ENCODE measurements at places on chromosomes 5 and 9.

DNA sequence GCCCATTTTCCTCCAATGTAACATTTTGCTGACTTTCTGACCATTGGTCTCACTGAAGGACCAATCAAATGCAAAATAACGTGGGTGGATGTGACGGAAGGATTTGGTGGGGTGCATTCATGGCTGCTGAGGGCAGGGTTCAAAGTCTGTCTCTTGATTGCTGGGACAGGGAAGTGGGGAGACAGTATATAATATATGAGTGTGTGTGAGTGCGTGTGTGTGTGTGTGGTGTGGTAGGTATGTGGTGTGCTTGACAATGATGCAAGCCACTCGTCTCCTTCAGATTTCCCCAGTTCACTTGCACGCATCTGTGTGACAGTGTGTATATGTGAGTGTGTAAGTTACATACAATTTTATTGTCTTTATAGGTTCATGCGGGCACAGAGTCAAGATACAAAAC lies 477.3 kb downstream of the DIRAS2 start:
- no peak for DNase-seq

GRCh38 chr5:57243286-57244137 lies 69.7 kb downstream of the GPBP1 start:
- DNase-seq = no peak

DNA sequence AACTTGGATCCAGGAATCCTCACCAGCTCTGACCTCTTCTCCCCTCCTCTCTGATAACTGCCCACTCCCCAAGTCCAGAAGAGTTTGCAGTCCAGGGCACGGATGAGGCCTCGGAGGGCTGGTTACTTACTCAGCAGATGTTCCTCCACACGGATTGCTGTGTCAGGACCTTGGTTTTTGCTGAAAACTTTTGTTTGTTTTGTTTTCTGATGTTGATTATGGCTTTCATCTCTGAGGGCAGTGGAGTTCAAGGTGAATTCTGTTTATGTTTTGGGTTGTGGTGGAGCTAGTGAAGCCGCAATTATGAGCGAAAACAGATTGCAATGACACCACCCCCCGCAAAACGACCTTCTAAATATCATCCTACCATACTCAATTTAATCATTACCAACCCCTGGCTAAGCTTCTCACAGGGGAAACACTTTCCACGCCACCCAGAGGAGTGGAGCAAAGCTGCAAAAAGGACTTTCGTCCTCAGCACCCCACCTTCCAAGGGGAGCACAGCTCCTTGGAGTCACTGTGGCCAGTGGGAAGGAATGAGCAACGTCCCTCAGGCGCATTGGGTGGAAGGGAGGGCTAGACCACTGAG lies 92.7 kb upstream of the SAP30L start:
- no peak for DNase-seq

DNA sequence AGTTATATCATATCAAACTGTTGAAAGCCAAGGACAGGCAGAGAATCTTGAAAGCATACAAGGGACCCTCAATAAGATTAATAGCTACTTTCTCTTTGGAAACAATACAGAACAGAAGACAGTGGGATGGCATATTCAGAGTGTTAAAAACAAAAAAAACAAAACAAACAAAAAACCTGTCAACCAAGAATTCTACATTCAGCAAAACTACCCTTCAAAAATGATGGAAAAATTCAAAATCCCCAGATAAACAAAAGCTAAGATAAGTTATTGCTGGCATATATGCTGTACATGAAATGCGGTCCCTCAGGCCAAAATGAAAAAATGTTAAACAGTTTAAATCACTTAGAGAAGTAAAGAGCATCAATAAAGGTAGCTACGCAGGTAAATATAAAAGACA lies 425.1 kb downstream of the ACTL7B start:
- DNase-seq = no peak

DNA sequence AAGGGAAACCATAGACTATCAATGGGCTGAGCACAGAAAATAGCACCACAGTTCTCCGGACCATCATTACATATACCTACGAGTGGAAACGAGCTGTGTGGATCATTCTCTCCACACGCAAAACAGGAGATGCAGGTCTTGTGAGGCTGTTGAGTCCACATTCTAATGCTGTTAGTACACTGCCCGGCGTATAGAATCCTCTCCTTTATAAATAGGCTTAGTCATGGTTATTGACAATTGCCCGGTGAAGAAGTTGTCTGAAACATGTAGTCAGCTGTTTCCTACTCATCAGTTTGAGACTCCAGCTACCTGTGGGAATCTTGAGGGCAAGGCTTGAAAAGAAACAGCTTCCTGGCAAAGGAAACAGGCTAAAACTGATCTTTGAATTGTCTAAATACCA lies 602.0 kb upstream of the EDIL3 start:
- DNase-seq = no peak

DNA sequence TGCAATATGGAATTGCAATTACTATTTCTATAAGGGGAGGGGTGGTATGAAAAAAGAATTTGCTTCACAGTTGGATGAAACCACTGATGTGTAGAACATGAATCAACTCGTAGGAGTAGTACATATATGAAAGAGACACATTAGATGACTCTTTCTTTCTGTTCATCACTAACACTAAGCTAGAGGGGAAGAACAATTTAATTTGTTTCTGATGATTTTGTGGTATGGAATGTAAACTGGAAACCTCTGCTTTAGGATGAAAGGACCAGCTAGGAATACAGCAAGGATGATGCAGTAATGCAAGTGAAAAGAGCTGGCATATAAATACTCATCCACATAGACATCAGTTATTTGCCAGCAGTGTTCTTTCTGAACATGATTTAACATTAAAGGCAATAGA lies 113.4 kb downstream of the PAPPA start:
- DNase-seq = no peak

DNA sequence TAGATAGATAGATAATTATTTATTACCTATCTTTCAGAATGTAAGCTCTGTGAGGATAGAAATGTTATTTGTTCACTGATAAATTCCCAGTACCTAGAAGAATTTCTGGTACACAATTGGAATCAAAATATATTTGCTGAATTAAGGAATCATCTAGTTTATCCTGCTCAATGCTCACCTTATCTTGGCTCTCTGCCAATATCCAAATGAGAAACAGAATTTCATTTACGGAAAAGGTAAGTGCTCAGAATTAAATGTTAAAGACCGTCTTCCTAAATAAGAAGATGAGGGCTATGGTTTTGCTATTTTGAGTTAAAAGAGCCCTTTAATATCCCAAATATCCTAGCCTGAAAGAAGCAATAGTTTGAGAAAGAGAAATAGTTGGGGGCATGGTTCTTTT lies 232.1 kb upstream of the PDE4D start:
- DNase-seq = no peak

DNA sequence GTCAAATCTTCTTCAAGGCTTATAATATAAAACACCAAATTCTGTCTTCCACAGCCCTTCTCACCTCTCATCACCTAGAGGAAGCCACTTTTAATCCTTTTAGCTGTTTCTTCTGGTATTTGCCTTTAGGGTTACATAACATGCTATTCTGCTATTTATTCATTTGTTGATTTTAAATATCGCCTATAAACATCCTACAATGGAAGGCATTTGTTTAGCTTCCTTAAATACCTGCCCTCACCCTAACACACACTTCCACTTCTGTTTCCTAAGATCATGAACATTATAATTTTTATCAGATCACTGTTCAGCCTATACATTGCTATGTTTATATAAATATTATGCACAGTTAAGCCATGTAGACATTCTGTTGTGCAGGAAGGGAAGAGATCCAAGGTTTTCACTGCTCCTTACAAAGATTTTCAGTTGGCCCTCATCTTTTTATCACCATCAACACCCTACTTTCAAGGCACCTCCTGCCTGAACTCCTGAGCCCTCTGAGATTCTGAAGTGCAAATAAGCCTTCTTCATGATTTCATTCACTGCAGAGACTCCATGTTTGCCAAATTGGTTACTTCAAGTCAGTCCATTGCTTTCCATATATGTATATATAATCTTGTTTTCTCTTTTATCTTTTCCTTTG lies 356.9 kb upstream of the ACTBL2 start:
- no peak for DNase-seq

DNA sequence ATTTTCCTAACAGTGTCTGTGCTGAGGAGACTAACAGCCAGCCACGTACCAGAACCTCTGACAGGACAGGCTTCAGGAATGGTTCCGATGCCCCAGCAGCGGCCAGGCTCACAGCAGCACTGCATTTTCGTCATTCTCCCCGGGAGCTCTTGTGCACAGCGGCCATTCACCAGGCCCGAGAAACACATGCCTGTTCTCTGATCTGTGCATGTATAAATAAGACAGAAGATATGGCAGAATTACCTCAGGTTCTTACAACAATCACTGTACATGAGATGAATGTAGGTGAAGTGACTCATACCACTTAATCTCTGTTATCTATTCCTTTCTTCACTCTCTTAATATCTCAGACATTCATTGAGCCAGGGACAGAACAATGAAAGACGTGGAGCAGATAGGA lies 143.0 kb downstream of the FBN2 start:
- DNase-seq = no peak

DNA sequence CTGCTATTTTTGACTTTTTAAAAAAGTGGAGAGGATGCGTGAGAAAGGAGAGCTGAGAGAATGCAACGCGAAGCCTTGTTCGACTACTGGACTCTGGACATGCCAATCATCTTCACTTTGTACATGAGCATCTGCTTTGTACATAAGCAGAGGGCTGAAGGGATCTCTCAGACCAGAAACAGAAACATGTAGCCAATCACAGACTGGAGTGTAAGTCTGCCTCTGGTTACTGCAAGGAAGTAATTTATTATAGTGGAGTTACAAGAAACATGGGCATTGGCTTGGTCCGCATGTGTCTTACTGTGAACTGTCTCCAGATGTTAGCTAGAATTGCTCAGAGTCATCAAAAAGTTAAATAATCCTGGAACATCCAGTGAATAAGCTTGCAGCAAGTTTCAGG lies 190.0 kb upstream of the GRAMD2B start:
- DNase-seq = no peak

GRCh38 chr5:107812570-107813141 lies 141.9 kb upstream of the EFNA5 start:
- no peak for DNase-seq

GRCh38 chr5:17916446-17916845 lies 282.2 kb downstream of the TAF11L14 start:
- no peak for DNase-seq

- DNase-seq = no peak
Measured at GRCh38 chr9:71911908-71912335, 483 bp downstream of the C9orf85 start.

- no peak for DNase-seq
Measured at GRCh38 chr5:169204788-169205400, 96.0 kb downstream of the SLIT3 start.

- no peak for DNase-seq
Measured at GRCh38 chr9:71748280-71748743, 20.0 kb downstream of the CEMIP2 start.

DNA sequence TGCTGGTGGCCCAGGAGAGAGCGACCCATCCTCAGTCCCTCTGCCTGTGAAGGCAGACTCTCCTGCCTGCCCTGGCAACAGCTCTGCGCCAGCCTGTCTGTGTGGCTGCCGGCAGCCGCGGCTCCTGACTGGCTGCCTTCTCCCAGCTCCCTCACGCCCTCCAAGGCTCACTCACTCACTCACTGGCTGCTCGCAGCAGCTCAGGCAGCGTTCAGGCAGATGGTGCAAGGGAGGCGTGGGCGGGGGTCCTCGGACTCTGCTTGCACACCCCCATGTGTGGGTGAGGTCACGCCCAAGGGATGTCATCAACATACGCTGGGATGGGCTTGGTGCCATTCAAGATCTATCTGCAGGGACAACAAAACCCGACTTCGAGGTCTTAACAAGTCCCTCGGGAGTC lies 66.7 kb downstream of the DAB2IP start:
- no peak for DNase-seq

DNA sequence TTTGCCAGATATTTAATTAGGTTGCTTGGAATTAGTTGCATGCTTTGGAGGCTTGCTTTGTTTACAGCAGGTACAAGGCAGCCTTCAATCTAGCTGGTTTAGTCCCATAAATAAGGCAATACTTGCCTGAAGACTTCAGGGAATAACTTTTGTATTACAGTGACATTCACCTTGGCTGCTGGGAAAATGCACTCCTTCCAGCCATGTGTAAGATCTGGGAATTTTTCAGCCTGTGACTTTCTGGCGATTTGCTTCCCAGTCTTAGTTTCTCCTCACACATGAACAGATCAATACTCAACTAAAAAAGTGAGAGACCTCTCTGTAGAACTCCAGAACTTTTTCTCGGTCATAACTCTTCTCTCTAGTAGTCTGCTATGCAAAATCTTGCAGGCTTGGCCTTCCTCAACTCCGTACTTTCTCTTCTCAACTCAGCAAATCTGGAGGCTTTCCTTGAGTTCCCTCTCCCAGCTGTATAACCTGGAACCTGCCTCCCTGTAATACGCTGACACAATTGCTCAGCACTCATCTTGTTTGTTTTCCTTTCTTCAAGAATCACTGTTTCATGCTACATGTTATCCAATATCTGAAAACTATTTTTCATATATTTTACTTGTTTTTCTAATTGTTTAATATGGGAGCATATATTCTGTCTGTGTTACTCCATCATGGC lies 173.0 kb downstream of the MSX2 start:
- DNase-seq = no peak

- DNase-seq = no peak
Measured at GRCh38 chr9:36897478-36897877, 136.6 kb downstream of the PAX5 start.

All from NCI-H1048 (cell line).